NCI-H2107 (cell line): ENCODE measurements at places on chromosomes 5 and 9.

GRCh38 chr5:92560698-92561401, 1020.2 kb downstream of the NR2F1-AS1 start:
- no peak for DNase-seq

DNA sequence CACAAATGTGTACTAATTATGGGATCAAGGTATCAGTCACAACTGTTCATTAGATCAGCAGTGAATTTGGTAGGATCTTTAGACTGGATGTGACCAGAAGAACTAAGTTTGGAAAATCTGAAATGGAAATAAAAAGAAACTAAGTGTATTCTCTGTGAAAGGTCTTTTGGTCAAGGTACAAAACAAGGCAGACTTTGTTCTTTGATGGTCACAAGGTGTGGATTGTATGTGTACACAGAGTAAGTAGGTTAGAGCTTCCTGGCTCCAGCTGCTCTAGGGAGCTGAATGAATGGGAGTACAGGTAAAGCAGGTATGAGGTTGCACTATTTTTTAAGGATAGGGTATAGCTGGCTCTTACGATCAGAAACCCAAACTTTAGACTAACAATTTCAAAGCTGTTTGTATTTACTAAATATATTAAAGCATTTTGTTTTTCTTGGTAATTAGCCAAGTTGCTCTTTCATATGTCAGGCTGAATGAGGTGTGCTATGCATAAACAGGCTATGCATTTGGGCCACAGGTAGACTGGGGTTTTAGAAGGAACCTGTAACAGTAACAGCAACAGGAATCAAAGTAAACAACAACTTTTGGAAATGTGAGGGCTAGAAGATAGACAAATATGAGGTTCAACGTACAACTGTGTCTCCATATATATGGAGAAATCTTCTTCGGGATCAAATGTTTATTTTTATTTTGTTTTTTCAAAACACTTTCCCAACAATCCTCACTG, 32.5 kb downstream of the FAM169A start:
- no peak for DNase-seq

- no peak for DNase-seq
Observed at GRCh38 chr5:171419688-171420430, 412 bp downstream of the FGF18 start.

DNA sequence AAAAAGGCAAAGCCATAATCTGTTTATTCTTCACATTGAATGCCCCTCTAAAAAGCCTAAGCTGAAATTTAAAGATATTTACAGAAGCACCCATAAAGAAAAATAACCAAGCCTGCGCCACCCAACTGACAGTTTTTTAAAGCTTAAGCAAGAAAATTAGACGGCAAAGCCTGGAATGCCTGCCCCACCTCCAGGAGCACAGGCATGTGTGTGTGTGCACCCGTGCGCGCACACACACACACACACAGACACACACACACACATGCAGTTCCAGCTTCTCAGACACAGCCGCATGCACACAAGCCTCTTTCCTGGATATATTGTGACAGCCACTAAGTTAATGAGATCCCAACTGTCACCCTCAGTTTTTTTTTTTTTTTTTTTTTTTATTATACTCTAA, 88.2 kb downstream of the FRMD3 start:
- DNase-seq = no peak

DNA sequence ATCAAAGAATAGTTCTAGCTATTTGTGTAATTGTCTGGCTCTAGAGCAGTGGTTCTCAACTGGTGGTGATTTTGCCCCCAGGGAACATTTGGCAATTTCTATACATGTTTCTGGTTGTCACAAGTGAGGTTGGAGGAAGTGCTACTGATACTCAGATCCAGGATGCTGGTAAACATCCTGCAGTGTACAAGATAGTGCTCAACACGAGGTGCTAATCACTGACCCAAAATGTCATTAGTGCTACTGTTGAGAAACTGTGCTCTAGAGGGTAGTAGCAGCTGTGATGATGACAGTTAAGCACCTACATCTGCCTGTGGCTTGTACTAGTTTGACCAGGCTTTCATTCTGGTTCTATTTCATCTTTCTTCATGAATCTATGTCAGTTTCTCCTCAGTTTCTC, 22.1 kb downstream of the LRRC19 start:
- no peak for DNase-seq

DNA sequence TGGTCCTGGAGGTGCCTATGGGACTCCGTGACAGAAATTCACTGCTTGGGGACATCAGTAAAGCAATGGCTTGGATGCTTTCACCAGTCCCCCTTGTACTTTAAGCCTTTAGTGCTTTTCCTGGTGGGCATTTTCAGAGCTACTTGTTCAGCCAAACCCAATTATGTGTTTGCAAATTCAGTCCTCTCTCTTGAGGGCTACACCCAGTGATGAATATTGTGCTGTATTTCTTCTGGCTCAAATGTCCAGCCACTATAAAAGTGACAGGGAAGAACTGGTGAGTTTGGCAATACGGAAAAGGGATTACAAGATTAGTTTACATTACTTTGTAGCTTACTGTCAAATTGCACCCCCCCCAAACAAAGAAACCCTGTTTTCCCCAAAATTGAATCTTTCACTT, 4.5 kb downstream of the THBS4 start:
- no peak for DNase-seq

- DNase-seq = no peak
Observed at GRCh38 chr5:113273948-113274347, 160.8 kb downstream of the TSSK1B start.

DNA sequence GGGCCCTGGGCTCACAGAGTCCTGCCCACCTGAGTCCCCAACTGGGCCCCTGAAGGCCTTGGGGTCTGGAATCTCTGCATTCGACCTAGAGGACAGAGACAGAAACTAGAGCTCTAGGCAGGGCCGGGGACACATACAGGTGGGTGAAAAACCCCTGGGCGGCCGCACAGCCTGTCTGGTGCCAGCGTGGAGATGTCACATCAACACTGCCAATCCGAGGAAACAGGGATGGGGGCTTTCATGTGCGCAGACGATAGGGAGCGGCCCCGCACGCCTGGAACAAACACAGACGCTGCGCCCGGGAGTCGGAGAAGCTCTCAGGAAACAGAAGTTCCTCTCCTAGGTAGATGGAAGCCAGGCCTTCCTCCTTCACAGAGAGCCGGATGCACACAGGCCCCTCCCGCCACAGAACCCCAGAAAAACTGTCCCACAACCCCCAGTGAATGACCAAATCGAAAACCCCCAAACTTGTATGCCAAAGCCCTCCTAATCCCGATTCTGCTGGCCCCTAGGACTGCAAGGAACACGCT, 1.8 kb downstream of the GRM6 start:
- DNase-seq = no peak

GRCh38 chr9:15735083-15735857, 182.4 kb downstream of the CCDC171 start:
- DNase-seq = no peak

DNA sequence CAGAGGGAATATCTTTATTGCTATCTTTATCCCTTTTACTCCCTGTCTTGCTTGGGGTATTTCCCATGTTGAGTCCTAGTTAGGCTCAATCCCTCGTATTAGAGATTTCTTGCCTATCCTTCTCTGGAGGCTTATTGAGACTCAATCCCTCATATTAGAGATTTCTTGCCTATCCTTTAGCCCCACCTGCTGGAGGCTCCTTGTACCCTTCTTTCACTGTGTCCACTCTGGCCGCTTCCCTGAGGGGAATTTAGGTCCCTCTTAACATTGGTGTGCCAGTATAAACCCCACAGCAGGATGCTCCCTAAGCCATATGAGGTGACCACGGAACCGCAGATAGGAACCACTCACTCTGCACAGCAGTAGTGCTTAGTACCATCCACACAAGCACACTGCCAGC, 110.7 kb upstream of the MAMDC2 start:
- no peak for DNase-seq

- DNase-seq = no peak
Observed at GRCh38 chr9:69446496-69446895, 121.5 kb downstream of the ENTREP1 start.

DNA sequence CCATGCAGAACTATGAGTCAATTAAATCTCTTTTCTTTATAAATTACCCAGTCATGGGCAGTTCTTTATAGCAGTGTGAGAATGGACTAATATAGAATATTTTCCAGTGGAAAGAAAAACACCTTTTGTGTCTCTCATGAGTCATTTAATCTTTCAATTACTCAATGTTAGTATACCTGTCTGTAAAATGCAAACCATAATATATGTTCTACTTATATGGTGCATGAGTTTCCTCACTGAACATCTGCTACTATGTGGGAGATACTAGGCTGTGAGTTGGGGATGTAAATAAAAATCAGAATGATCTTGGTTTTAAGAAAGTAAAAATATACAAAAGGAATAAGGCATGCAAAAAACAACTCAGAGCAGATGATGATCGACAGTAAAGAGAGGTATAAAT, 15.0 kb downstream of the CDH10 start:
- no peak for DNase-seq
